ENCODE measurements at places on chromosomes 3 and 15.

- DNase-seq, result no peak
Observed at GRCh38 chr3:180580934-180581333, 21.0 kb upstream of the TTC14 start.

GRCh38 chr3:66039590-66039887, 821 bp upstream of the MAGI1 start:
- DNase-seq, result peak; percentile 54

- DNase-seq, result peak; percentile 32
Observed at GRCh38 chr3:185272033-185272432, 18.2 kb upstream of the EHHADH start.

DNA sequence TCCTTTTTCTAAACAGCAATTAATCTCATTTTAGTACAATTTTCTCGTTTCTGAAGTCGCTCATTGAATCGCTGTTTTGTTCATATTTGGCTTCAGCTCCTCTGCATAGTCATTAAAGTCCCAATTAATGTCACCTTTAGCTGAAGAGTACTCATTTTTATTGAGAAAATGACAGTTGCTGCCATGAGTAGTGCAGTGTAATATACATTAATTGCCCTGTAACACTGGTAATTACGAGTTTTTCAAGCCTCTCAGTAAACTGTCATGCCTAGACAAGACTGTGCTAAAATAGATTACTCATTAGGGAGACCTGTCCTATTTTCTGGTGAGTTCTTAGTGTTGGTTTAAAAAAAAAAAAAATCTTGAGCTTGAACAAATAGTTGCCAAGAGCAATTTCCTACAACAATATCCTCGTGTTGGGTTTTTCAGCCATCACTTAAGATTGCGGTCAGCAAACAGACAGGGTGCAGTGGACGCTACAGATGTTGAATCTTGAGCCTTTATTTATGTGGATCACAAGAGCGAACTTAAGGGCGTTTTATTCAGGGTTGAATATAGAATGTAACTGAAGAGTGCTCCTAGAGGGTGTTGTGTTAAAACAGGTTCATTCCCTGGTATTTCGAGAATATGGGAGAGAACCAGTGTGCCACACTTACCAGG, 176.0 kb downstream of the CDIN1 start:
- DNase-seq, result no peak

DNA sequence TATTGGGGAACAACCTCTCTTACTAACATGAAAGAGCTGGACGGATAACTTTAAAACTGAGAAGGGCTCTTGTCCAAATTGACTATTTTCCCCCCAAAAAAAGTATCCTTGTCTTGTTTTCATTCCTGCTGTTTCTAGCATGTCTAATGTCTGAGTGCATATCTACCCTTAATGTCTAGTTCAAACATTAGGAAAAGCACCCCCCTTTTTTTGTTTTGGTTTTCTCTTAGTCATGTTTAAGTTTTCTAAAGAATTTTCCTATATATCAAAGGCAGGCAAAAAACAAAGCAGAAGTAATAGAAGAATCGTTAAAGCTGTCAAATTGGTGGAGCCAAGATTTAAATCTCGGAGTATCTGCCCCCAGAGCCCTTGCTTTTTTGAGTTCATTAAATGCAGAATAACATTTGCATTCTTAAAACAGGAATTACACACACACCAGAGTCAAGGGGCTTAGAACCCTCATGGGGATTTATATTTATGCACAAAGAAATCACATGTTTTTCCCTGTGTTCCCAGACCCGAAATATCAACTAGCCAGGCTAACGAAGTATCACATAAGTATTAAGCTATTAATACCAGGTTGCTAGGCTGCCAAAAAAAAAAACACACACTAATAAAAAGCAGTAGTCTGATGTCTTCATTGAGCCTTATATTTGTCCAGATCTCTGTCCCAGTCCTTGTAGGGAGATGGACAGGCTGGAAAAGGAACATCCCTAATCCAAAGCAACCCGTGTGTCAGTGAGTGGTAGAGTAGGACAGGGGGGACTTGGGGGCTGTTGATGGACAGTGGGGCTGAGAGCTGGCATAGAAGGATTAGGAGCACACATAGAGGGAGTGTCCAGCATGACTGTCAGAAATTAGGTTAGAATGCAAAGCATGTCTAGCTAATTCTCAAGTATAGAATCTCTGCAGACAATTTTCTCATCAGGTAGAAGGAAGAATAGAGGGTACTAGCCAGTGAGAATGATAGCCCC, 103.6 kb upstream of the BFSP2 start:
- DNase-seq, result no peak

DNA sequence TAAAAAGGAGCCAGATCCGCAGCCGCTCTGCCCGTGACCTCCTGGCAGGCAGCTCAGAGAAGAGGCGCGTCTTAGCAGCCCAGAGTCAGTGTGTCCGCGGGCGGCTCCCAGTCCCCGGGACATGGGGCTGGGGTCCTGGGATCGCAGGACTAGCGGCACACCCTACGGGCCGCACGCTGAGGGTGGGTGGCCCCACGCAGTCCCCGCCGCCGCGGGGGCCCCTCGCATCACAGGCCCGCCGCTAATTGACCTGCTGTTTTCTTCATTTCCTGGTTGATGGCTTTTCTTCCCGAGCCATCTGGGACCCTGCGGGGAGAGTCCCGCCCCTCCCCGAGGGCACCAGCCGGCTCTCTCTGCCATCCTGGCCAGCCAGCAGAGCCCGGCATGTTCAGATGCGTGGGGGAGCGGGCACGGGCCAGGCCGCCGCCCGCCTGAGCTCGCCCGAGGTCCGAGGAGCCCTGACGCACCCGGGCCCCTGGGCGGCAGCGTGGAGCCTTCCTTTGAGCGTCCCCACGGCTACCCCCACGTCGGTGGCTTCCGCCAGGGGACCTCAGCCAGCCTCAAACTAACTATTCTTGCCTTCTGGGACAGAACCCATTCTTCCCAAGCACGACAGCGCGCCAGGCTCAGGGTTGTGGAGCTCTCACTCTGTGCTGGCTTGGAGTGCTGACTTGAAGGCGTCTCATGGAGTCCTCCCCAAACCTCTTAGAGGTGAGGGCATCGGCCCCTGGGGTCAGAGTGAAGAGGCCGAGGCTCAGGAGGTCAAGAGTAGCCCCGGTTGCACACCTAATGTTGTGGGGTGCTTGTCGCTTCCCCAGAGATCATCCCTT, 34.6 kb upstream of the CACNA2D3 start:
- no peak for DNase-seq

- DNase-seq, result no peak
Observed at GRCh38 chr3:46239301-46239938, 2.8 kb upstream of the CCR3 start.

DNA sequence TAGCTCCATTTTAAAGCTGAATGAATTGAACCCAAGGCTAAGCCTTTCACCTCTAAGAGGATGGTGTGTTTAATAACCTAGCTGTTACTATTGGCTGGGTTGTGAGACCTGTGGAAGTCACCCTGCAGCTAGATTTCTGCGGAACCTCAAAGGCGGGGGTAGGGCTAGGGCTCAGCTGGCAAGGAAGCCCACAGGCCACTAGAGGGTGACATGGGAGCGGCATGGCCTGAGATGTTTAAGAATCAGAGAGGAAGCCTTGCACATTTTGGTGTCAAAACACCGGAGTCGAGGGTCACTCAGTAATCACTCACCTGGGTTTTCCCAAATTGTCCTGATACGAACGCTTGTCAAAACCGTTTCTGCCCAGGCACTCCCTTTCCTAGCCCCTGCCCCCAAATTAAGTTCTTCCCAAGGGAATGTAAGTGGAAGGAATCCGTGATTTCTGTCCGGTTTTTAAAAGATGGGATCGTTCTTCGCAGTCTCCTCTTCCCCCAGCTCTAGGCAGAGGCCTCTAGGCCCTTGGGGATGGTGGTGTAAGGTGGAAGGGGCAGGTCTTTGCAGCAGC, 3.8 kb upstream of the ACAD9 start:
- DNase-seq, result no peak

DNA sequence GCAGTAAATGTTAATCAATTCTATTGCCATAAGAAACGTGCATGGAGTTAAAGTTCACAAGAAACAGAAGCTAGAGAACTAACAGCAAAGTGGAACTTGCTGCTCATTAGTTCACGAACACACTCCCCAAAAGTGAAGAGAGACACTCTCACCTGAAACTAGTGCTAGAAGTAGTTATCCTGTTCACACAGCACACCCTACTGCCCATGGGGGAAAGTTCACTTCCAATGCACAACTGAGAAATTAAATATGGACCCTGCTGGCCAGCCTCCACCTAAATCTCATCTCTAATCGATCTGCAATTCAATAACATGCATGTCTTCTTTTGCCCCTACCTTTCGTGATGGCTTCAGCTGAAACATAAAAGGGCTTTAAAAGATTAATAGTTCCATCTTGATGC, 39.4 kb upstream of the FRMD4B start:
- DNase-seq, result peak; percentile 45

DNA sequence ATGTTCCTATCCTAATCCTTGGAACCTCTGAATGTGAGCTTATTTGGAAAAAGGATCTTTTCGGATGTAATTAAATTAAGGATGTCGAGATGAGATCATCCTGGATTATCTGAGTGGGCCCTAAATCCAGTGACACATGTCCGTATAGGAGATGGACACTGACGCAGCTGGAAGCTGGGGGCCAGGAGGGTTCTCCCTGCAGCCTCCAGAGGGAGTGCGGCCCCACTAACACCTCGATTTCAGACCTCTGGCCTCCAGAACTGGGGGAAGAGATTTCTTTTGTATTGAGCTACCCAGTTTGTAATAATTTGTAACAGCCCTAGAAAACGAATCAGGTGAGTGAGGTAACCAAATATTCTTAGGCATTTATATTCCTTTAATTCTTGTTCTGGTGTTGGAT, 2.5 kb downstream of the DNAJB8 start:
- no peak for DNase-seq

DNA sequence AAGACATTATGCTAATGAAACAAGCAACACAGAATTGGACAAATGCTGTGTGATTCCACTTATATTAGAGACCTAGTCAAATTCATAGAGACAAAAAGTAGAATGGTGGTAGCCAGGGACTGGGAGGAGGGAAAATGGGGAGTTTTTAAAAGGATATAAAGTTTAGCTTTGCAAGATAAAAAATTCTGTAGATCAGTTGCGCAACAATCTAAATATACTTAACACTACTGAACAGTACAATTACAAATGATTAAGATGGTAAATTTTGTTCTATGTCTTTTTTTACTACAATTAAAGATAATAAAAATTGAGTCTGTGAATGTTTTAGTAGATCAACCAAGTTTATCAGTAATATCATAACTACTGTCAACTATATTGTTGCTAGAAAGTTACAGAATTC, 340.1 kb upstream of the PDZRN3 start:
- no peak for DNase-seq

GRCh38 chr3:119913021-119913420, 131.1 kb downstream of the NR1I2 start:
- DNase-seq, result peak; percentile 70

DNA sequence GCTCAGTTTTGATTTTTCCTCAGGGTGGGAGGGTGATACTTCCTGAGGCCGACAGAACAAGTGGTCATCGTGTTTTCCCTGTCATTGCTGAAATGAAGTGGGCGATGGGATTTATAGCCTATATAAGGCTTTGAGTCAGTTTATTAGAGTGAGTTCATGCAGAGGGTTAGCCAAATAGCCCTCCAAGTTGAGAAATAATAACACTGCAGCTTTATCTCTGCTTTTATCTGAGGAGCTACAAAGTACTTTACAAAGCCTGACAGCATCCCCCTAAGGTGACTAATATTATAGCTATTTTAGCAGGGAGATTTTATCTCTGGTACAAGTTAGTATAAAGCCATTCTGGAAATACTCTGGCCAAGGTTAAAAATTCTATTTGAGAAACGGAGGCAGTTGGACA, 389.6 kb downstream of the MFSD1 start:
- peak; percentile 95 for DNase-seq

GRCh38 chr3:15845475-15845874, 47.7 kb upstream of the ANKRD28 start:
- DNase-seq, result no peak

- no peak for DNase-seq
Observed at GRCh38 chr3:52678265-52679198, 7.2 kb downstream of the PBRM1 start.

DNA sequence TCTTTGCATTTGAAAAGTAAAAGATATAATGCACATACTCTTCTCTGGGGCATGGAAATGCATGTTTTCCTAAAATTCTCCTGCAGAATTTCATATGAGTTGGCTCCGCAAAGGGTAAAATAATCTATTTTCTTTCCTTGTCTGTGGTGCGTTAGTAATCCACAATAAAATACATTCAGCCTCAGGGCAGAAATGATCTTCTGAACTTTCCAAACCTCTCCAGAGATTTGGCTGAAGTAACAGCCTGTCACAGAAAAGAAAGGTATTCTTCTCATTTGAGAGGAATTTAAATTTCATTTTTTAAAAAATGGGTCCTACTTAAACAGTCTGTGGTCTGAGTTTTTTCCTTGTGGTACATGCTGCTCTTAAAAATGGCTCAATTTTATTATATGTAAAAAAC, 182.7 kb upstream of the DCBLD2 start:
- no peak for DNase-seq

GRCh38 chr3:128316481-128316891, 150.2 kb downstream of the DNAJB8 start:
- DNase-seq, result no peak

GRCh38 chr3:95350049-95350448, 1287.2 kb downstream of the NSUN3 start:
- DNase-seq, result no peak

DNA sequence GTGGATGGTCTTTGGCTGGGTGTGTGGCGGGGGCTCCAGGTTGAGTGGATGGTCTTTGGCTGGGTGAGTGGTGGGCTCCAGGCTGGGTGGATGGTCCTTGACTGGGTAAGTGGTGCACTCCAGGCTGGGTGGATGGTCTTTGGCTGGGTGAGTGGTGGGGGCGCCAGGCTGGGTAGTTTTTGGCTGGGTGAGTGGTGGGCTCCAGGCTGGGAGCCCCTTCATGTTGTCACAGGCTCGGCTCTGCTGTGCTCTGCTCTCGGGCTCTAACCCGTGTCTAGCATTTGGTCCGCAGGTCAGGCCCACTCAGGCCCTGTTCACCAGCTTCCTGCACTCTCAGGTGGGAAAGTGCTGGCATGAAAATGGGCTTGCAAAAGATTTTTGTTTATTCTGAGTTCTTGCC, 25.1 kb downstream of the CD276 start:
- no peak for DNase-seq

DNA sequence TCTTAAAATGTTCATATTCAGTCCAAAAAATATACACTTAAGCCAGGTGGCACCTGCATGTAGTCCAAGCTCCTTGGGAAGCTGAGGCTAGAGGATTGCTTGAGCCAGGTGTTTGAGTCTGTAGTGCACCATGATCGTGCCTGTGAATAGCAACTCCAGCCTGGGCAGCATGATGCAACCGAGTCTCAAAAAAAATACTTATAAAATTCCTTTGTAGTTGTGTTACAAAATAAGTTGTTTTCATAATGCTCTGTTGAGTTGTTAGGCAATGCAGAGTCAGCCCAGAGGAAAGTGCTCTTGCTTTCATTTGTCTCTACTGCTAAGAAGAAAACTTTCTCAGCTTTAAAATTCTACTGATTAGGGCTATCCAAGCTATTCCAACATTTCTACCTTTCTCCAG, 442.8 kb upstream of the ARRDC4 start:
- no peak for DNase-seq

Measured in iris pigment epithelial cell (primary cell).